ENCODE measurements at places on chromosomes 13 and 19. TPM values are rescaled to one million over a fixed set of nuclear protein-coding genes. Genes with fewer than 3 reads are reported as not detected.

DNA sequence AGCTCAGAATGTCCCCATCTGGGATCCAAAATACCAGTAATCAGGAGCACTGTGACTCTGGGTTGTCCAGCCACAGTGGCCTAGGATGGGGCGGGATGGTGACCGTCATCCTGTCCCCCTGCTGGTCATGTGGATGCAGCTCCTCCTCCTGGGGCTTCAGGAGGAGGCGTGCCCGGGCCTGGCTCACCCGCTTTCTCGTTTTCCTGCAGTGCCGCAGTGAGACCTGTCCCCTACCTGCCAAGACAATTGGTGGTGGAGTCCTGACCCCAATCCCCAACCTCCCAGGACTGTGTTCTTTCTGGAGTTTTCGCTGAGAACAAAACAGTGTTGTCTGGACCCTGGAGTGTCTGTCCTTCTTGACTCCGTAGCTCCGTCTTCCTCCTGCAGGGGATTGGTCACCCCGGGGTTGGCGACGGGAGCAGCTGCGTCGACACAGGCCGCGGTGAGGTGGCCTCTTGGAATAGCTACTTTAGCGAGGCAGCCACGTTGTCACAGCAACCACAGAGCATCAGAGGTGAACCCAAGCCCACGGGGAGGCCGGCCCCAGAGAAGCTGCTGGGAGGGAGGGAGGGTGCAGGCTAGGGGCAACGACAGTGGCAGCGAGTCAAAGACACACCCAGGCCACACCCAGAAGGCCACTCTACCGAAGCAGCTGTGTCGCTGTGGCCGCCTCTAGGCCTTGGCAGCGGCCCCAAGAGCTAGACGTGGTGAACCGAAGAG is 10.2 kb upstream of the EMC10 start:
- no peak overlapping the region for H3K27ac ChIP-seq
- no peak overlapping the region for H3K4me3 ChIP-seq
- no peak for DNase-seq
- no peaks in the 10 kb centered on the region for H3K36me3 ChIP-seq
- H3K4me1 ChIP-seq = peaks cover 4% of the 10 kb centered on the region

DNA sequence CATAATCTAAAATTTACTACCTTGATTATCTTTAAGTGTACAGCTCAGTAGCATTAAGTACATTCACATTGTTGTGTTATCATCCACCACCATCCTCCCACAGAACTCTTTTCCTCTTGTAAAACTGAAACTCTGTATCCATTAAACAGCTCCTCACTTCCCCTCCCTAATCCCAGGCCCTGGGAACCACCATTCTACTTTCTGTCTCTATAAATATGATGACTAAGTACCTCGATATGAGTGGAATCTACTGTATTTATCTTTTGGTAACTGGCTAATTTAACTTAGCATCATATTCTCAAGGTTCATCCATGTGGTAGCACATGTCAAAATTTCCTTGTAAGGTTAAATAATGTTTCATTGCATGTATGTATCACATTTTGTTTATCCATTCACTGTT is 49.0 kb upstream of the POMP start:
- H3K27ac ChIP-seq = no peak overlapping the region
- H3K27me3 ChIP-seq = peaks cover 1% of the 10 kb centered on the region
- no peak for DNase-seq
- H3K4me3 ChIP-seq = no peak overlapping the region
- no peaks in the 10 kb centered on the region for H3K36me3 ChIP-seq

DNA sequence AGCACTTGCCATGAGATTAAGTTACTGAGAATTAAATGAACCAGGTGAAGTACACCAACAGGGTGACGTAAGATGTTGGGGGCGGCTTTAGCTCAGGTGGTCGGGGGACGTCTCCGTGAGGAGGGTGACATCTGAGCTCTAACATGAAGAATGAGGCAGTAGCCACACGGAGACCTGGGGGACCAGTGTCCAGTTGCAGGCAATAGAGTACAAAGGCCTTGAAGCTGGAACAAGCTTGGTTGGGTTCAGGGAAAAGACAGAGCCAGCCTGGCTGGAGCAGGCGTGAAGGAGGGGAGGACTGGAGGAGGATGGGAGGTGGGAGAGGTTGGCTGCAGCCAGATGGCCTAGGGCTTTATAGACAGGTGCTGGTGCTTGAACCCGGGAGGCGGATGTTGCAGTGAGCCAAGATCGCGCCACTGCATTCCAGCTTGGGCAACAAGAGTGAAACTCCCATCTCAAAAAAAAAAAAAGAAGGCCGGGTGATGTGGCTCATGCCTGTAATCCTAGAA is 1.6 kb downstream of the SPINT2 start:
- peak overlapping the region; percentile 94 for H3K27ac ChIP-seq
- peak overlapping the region; percentile 36 for H3K4me3 ChIP-seq
- no peaks in the 10 kb centered on the region for H3K27me3 ChIP-seq

- peak overlapping the region; percentile 83 for H3K4me3 ChIP-seq
- H3K4me1 ChIP-seq = peaks cover 23% of the 10 kb centered on the region
- peak; percentile 56 for DNase-seq
- H3K27me3 ChIP-seq = peaks cover 13% of the 10 kb centered on the region
- peak overlapping the region; percentile 78 for H3K27ac ChIP-seq
These were observed 982 bp upstream of the DACT3 start for GRCh38 chr19:46661735-46662592.

The PTGIR gene
- total RNA-seq = 13.4 TPM

The PSG1 gene
- total RNA-seq = not detected

The MEF2B gene
- total RNA-seq = 11.7 TPM

Data from activated B cell treated with CpG ODN at 0.5 μM for 24 hours (primary cell).